ENCODE measurements at places on chromosomes 6 and 20.

- DNase-seq, result no peak
These were observed 40.9 kb downstream of the NKX2-4 start for GRCh38 chr20:21356386-21356785.

DNA sequence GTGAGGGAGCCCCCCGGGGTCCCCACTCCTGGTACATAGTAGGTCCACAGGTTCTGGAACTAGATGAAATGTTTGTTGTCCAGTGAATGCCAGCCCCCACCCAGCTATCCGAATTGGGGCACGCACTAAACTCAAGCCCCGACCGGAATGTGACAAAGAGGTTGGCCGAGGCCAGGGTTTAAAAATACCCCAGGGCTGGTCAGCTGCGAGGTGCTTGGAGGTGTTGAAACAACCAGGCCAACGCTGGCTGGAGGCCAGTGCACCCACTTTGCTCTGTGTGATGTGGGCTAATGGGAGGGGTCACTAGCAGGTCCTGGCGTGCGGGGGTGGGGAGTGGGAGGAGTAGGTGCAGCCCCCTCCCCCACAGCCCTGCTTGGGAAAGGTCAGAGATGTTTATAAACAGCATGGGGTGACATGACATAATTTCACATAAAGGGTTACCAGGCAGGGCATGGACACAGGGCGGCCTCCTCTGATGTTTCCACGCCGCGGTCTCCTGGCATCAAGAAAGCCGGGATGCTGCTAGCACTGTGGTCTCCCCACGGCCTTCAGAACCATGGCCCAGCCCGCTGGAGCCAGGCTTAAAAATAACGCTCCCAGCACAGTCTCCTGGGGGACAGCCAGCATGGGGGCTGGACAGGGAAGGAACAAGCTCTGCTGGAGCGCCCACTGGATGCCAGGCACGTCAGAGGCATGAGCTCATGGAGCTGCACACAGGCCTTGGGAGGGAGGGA is 111.2 kb upstream of the PTPN1 start:
- DNase-seq, result no peak

DNA sequence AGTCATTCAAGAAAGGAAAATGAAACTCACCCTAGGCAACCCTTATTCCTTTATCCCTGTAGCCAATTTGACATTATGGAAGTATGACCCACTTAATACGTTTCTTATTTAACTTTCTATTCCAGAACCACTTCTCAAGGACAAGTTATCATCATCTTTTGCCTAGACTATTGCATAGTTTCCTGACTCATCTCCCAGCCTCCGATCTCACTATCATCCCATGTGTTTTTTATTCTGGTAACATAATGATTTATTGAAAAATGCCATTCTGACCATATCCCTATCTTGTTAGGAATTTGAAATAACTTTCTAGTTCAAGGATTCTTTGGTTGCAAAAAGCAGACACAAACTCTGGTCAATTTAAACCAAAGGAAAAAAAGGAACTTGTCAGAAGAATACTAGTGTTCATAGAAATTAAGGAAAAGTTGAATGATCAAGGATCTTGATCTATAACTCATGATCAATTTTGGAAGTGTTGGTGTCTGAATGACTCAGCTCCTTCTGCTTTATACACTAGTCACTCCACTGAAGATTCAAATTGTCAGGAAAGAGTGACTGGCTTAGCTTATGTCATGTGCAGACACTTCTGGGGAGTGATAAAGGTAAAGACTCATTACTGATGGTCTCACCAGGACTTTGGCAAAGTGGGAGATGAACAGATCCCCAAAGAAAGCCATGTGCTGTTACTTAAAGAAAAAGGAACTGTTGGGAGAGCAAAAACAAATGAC is 8.5 kb upstream of the TINAG start:
- DNase-seq, result no peak

- DNase-seq, result no peak
These were observed 5.3 kb downstream of the HDDC2 start for GRCh38 chr6:125296471-125296870.

DNA sequence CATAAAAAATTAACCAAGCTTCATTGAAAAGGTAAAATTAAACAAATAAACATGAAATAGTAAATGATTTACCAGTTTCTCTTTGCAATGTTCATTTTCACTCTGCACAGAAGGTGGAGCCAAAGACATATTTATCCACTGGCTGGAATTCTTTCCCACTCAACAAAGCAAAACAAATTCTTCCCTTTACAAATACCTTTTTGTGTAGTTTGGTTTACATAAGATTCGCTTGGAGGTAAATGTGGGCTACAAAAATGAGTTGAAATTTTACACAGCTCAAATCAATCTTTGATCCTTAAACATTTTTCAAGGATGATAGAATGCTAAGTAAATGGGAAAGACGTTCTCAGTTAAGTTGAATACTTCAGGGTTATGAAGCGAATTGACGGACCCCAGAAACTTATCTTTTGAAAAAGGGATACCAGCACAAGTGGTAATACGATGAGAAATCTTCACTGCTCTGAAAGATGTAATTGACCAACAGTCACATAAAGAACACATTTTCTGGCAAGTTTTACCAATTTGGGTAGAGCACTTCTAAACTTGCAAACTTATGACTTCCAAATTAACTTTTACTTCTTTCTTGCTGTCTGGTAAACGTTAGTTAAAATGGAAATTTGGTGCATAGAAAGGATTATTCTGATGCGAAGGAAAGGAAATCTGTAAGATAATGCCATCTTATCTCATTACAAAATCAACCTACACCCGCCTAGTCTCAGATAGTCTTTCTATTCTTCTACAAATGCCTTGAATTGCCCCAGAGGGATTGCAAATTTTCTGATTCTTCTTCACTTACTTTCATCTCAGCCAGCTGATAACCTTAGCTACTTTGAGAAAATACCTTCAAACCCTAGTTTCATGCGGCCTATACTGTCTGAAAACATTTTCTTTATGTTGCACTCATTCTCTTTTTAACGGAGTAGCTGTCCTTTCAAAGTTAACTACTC is 4.7 kb upstream of the GJA1 start:
- DNase-seq, result peak; percentile 33
